ENCODE measurements at places on chromosomes 4 and X.
A peak's percentile ranks its signal among the peaks of the same experiment; 100 is the strongest.

GRCh38 chr4:24743206-24743605, 52.2 kb upstream of the SOD3 start:
- H3K27ac ChIP-seq = no peak overlapping the region
- H3K4me3 ChIP-seq = no peak overlapping the region

- no peaks in the 10 kb centered on the region for H3K4me1 ChIP-seq
- no peak overlapping the region for H3K4me3 ChIP-seq
- H3K36me3 ChIP-seq = no peaks in the 10 kb centered on the region
- no peak for DNase-seq
- H3K27me3 ChIP-seq = no peaks in the 10 kb centered on the region
Measured at GRCh38 chrX:97021680-97022079, 138.0 kb downstream of the RPA4 start.

DNA sequence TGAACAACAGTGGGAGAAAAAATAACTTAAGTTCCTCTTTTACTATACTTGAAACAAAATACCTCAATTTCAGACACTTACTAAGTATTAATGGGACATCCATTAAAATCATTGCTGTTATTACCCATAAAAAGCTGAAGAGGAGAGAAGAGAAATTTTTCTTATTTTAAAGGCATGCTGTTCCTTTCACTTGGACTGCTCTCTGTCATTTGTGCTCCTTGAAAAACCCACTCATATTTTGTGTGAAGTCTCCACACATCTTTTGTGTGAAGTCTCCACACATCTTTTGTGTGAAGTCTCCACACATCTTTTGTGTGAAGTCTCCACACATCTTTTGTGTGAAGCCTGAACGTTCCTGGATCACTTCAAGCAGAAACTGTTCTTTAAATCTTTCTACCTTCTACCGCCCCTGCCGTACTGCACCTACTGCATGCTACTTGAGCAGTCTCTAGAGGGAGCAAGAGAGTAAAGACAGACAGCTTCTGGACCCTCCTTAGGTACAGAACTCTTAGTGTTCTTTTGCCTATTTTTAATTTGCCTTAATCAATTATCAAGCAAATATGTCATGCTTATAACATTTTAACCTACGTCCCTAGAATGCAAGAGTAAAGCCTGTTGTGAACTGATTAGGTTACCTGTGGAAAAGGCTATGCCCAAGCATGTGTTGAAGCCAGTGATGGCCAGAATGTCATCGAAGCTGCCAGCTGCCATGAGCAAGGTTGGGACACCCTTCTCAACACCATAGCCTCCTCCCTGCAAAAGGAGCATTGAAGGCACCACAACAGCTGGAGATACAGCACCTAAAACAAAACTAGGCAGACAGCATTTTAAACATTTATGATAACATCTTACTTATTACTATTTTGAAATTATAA, 27.1 kb upstream of the SLC9B1 start:
- H3K27me3 ChIP-seq = no peaks in the 10 kb centered on the region
- H3K4me1 ChIP-seq = no peaks in the 10 kb centered on the region
- H3K36me3 ChIP-seq = no peaks in the 10 kb centered on the region
- DNase-seq = no peak
- no peak overlapping the region for H3K4me3 ChIP-seq
- H3K27ac ChIP-seq = no peak overlapping the region

- no peaks in the 10 kb centered on the region for H3K36me3 ChIP-seq
- no peak for DNase-seq
- H3K27ac ChIP-seq = no peak overlapping the region
- H3K27me3 ChIP-seq = no peaks in the 10 kb centered on the region
- H3K4me3 ChIP-seq = no peak overlapping the region
Measured at GRCh38 chrX:46838974-46839480, 2.2 kb downstream of the RP2 start.

- H3K4me3 ChIP-seq = no peak overlapping the region
- no peak overlapping the region for H3K27ac ChIP-seq
- H3K27me3 ChIP-seq = no peaks in the 10 kb centered on the region
- H3K36me3 ChIP-seq = no peaks in the 10 kb centered on the region
- DNase-seq = no peak
- H3K4me1 ChIP-seq = peaks cover 25% of the 10 kb centered on the region
Measured at GRCh38 chr4:74095886-74096264, 3.1 kb downstream of the CXCL2 start.

DNA sequence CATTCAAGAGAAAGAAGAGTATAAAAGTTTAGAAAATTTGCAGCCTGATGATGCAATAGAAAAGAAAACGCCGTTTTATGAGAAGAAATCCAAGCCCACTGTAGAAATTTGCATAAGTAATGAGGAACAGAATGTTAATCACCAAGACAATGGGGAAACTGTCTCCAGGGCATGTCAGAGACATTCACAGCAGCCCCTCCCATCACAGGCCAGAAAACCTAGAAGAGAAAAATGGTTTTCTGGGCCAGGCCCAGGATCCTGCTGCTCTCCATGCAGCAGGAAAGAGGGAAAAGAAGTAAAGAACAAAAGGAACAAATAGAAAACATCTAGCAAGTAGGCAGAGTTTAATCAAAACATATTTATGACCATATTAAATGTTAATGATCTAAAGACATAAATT, 119.0 kb downstream of the ANKRD50 start:
- H3K4me1 ChIP-seq = peaks cover 11% of the 10 kb centered on the region
- H3K27ac ChIP-seq = no peak overlapping the region
- no peak overlapping the region for H3K4me3 ChIP-seq
- no peaks in the 10 kb centered on the region for H3K36me3 ChIP-seq

DNA sequence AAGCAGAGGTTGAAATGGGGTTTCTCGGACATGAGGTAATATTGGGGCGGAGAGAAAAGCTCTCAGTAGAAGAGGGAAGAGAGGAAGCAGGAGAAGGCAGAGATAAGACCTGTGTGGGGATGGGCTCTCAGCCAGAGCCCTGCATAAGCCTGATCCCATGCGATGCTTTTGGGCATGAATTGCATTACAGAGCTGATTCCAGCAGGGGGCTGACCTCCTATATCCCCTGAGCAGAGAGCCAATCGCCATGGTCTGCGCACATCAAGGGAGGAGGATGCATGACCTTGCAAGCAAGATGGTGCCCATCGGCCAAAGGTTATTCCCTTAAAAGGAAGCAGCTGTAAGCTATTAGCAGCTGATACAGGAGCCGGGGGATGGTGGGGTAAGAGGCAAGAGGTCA, 7.6 kb downstream of the ANOS1 start:
- no peak for DNase-seq
- no peaks in the 10 kb centered on the region for H3K27me3 ChIP-seq
- H3K27ac ChIP-seq = no peak overlapping the region
- H3K36me3 ChIP-seq = no peaks in the 10 kb centered on the region
- peaks cover 6% of the 10 kb centered on the region for H3K4me1 ChIP-seq

DNA sequence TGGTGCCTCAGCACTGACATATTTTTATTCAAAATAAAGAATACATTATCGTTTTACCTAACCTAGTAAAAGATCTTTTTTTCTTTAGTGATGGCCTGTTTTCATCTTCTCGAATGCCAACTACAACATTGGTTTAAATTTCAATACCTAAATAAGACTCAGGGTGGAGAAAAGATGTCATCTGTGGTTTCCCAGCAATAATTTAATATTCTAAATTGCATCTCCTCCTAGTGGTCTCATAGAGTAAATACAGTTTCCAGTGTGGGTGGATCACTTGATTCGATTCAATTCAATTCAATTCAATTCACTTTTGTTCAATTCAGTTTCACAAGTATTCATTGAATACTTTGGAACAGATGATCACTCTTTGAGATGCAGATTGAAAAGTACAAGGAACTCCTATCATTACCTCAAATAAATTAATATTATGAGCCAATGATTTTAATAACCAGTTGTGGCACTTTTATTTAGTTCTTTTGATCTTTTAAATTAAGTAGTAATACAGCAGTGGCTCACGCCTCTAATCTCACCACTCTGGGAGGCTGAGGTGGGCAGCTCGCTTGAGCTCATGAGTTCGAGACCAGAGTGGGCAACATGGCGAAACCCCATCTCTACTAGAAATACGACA, 427.2 kb downstream of the FAT4 start:
- no peaks in the 10 kb centered on the region for H3K4me1 ChIP-seq
- no peak overlapping the region for H3K4me3 ChIP-seq
- no peak overlapping the region for H3K27ac ChIP-seq
- H3K27me3 ChIP-seq = no peaks in the 10 kb centered on the region

DNA sequence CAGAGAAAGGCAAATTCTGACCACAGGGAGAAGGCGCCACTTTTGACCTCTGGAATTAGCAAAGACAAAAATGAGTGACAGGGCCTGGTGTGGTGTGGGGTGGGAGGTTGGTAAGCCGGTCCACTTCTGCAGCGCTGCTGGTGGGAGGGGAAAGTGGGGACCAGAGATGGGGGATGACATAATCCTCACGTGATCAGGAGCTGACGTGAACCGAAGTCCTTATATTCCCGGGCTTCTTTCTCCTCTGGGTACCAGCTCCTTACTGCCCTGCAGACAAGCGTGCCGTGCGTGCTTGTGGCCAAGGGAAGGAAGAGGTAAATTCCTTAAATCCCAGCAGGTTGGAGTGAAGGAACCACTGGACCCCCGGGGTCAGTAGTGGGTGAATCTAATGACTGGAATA, at the start of gene TCEAL7:
Gene TCEAL7, plus strand, starts transcription at position 249 of the 400 bp plus-strand sequence. CDS start 1,165 bp downstream, outside the sequence.
- no peak within 1 kb of the TSS for H3K27ac ChIP-seq
- H3K4me3 ChIP-seq = peak within 1 kb of the TSS; percentile 31
- H3K4me1 ChIP-seq = no peaks in the 10 kb centered on the region
- no peaks in the 10 kb centered on the region for H3K36me3 ChIP-seq

- no peaks in the 10 kb centered on the region for H3K27me3 ChIP-seq
- DNase-seq = no peak
- peak overlapping the region; percentile 92 for H3K27ac ChIP-seq
- peak overlapping the region; percentile 70 for H3K4me3 ChIP-seq
- no peaks in the 10 kb centered on the region for H3K36me3 ChIP-seq
Measured at GRCh38 chrX:154486052-154486395, 391 bp downstream of the UBL4A start.

- H3K4me3 ChIP-seq = peak within 1 kb of the TSS; percentile 67
- H3K27ac ChIP-seq = peak within 1 kb of the TSS; percentile 72
- no peaks in the 10 kb centered on the region for H3K36me3 ChIP-seq
Measured at GRCh38 chr4:186068581-186069348, at the start of gene TLR3. Gene TLR3, plus strand, starts transcription at chr4:186069156. Its CDS starts 7,464 bp downstream, at chr4:186076620.

GRCh38 chr4:77833126-77833724, 14.1 kb upstream of the CNOT6L start:
- H3K4me1 ChIP-seq = peaks cover 4% of the 10 kb centered on the region
- peaks cover 7% of the 10 kb centered on the region for H3K27me3 ChIP-seq
- no peaks in the 10 kb centered on the region for H3K36me3 ChIP-seq
- H3K27ac ChIP-seq = peak overlapping the region; percentile 32
- H3K4me3 ChIP-seq = no peak overlapping the region

DNA sequence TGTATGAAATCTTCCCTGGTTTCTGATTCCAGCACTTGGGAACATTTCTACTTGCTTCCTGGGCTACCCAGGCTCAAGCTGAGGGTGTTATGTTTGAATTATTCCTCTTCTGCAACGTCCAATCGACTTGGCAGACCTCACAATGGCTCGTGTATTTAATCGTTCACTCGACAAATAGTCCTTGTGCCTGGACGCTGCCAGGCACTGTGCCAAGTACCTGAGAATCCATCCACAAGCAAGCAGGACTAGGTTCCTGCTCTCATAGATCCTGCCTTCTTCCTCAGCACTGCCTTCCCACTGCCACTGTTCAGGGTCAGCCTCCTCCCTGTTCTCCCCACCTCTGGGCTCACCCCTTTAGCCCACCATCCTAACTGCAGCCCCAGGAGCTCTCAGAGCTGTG, 113.3 kb downstream of the EFNB1 start:
- H3K27me3 ChIP-seq = no peaks in the 10 kb centered on the region
- H3K4me3 ChIP-seq = no peak overlapping the region
- no peak for DNase-seq
- no peaks in the 10 kb centered on the region for H3K36me3 ChIP-seq
- H3K27ac ChIP-seq = no peak overlapping the region
- H3K4me1 ChIP-seq = no peaks in the 10 kb centered on the region

GRCh38 chr4:73417973-73418372, 13.9 kb downstream of the ALB start:
- H3K27me3 ChIP-seq = no peaks in the 10 kb centered on the region
- no peaks in the 10 kb centered on the region for H3K4me1 ChIP-seq
- H3K4me3 ChIP-seq = no peak overlapping the region
- DNase-seq = no peak
- no peak overlapping the region for H3K27ac ChIP-seq

GRCh38 chr4:164977243-164978164, at the start of gene TRIM61:
Gene TRIM61, minus strand, starts transcription at chr4:164977657. Its CDS starts 7,655 bp downstream, at chr4:164970002.
- no peaks in the 10 kb centered on the region for H3K4me1 ChIP-seq
- H3K4me3 ChIP-seq = peak within 1 kb of the TSS; percentile 38
- DNase-seq = no peak
- no peaks in the 10 kb centered on the region for H3K36me3 ChIP-seq

GRCh38 chrX:111265486-111265885, 4.8 kb downstream of the CAPN6 start:
- H3K27ac ChIP-seq = no peak overlapping the region
- H3K27me3 ChIP-seq = no peaks in the 10 kb centered on the region
- no peaks in the 10 kb centered on the region for H3K36me3 ChIP-seq
- DNase-seq = no peak
- H3K4me3 ChIP-seq = no peak overlapping the region
- no peaks in the 10 kb centered on the region for H3K4me1 ChIP-seq

GRCh38 chr4:85478576-85478975, 3.6 kb downstream of the ARHGAP24 start:
- H3K36me3 ChIP-seq = no peaks in the 10 kb centered on the region
- DNase-seq = no peak
- no peaks in the 10 kb centered on the region for H3K4me1 ChIP-seq
- no peaks in the 10 kb centered on the region for H3K27me3 ChIP-seq

- no peaks in the 10 kb centered on the region for H3K27me3 ChIP-seq
- DNase-seq = no peak
- no peak overlapping the region for H3K4me3 ChIP-seq
- peaks cover 4% of the 10 kb centered on the region for H3K4me1 ChIP-seq
- no peak overlapping the region for H3K27ac ChIP-seq
Measured at GRCh38 chr4:167031534-167032156, 202.6 kb downstream of the SPOCK3 start.

- H3K36me3 ChIP-seq = no peaks in the 10 kb centered on the region
- H3K27me3 ChIP-seq = no peaks in the 10 kb centered on the region
- DNase-seq = no peak
- H3K27ac ChIP-seq = peak overlapping the region; percentile 82
- H3K4me3 ChIP-seq = peak overlapping the region; percentile 52
Measured at GRCh38 chr4:74365761-74366160, 816 bp downstream of the EREG start.

DNA sequence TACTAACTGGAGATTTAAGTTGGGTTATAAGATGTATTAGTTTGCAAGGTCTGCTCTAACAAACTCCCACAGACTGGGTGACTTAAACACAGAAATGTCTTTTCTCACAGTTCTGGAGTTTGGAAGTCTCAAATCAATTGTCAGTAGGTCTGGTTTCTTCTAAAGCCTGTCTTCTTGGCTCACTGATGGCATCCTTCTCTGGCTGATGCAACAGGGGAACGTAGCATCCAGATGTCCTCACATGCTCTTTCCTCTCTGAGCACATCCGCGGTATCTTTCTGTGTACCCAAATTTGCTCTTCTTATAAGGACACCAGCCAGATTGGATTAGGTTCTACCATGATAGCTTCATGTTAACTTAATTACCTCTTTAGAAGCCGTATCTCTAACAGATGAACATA, 63.2 kb upstream of the BMP3 start:
- H3K4me3 ChIP-seq = no peak overlapping the region
- no peak for DNase-seq
- no peaks in the 10 kb centered on the region for H3K27me3 ChIP-seq
- no peak overlapping the region for H3K27ac ChIP-seq
- no peaks in the 10 kb centered on the region for H3K4me1 ChIP-seq
- no peaks in the 10 kb centered on the region for H3K36me3 ChIP-seq

Data from esophagus squamous epithelium (tissue), 5 donors.